ENCODE measurements at places on chromosomes 4 and X. TPM values are rescaled to one million over a fixed set of nuclear protein-coding genes. Genes with fewer than 3 reads are reported as not detected.

The NPNT gene
- polyA plus RNA-seq: 151 TPM

DNA sequence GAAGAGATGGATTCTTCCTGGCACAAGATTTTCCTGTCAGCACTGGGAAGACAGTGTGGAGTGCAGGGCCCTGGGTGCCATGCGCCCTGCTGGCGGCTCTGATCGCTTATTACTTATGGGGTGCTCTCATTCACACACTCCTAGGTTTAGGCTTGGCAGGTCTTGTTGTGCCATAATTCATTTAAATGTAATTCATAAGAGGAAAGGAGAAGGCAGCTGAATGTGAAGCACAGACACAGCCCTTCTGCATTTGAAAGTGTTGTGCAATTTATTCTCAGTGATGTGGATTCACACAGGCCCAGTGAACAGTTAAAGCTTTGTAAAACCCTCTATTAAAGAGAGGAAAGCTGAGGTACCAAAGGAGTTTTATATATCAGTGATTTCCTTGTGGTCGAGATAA, 249.7 kb downstream of the C4orf33 start:
- no peak for DNase-seq

DNA sequence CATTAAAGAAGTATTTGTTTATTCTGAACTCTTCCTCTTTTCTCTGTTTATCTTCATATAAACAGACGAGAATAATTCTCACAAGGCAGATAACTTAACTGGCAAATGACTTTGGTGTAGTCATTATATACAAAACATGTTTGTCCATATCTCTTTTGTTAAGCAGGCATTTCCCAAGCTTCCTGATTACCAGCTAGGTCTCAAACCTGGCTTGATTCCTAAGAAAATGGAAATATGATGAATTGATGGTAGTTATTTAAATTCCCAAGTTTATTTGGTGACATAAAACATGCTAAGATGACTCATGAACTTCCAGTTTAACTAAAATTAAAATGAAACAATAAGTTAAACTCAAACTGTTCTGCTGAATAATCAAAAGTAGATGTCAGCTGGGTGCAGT, 96.8 kb downstream of the ARSJ start:
- no peak for DNase-seq

- DNase-seq: no peak
Observed at GRCh38 chrX:110211340-110211739, 106.5 kb downstream of the AMMECR1 start.

DNA sequence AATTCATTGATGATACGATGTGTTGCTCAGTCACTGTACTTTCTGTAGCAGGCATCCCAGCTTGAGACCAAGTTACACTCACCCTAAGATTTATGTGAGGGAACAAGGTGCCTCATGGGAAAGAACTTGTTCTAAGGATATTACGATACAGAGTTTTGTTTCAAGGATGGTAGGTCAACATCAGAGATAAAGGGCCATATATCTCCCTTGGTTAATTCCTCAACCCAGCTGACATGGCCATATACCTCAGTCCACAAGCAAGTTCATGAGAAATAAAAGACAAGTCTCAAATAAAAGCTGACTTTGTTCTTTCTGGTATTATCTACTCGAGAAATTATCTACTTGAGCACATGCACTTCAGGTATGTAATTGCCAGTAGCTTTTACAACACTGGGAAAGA, 1535.9 kb upstream of the IGFBP7 start:
- DNase-seq: no peak

- DNase-seq: no peak
Observed at GRCh38 chr4:2080429-2081300, 21.5 kb downstream of the NAT8L start.

DNA sequence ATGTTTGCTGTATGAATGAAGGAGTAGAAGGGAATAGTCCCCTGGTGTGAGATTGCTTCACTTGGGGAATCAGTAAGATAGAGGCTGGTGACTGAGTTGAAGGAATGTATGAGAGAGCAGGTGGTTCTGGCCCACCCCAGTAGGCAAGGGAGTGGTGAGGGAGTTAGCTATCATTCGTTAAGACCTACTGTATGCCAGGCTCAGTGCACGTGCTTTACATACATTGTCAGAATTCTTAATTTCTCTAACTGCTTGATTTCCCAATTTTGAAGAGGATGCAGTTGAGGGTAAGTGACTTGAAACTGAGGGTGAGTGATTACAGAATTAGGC, 700 bp downstream of the VMA21 start:
- DNase-seq: no peak

The SAT1 gene
- 38.2 TPM for polyA plus RNA-seq

GRCh38 chr4:151198748-151199147, 78.2 kb upstream of the PRSS48 start:
- DNase-seq: no peak

The RBM47 gene
- polyA plus RNA-seq: 0.90 TPM

DNA sequence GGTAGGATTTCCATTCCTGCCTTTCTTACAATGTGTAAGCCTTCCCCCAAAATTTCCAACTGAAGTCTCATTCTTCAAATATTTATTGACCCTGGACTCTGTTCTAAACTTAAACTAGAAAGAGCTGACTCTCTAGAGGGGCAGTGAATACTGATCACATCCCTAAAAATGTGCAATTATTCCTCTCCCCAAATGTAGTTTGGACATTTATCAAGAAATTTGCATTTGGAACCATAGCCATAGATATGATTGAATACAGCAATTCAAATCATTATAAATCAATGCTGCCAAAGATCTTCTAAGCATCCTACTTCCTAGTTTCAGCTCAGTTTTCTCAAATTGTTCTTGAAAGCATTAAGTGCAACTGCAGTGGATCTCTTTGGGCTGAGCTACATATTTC, 525.7 kb downstream of the RAB28 start:
- no peak for DNase-seq

The RAB40AL gene
- polyA plus RNA-seq: not detected

DNA sequence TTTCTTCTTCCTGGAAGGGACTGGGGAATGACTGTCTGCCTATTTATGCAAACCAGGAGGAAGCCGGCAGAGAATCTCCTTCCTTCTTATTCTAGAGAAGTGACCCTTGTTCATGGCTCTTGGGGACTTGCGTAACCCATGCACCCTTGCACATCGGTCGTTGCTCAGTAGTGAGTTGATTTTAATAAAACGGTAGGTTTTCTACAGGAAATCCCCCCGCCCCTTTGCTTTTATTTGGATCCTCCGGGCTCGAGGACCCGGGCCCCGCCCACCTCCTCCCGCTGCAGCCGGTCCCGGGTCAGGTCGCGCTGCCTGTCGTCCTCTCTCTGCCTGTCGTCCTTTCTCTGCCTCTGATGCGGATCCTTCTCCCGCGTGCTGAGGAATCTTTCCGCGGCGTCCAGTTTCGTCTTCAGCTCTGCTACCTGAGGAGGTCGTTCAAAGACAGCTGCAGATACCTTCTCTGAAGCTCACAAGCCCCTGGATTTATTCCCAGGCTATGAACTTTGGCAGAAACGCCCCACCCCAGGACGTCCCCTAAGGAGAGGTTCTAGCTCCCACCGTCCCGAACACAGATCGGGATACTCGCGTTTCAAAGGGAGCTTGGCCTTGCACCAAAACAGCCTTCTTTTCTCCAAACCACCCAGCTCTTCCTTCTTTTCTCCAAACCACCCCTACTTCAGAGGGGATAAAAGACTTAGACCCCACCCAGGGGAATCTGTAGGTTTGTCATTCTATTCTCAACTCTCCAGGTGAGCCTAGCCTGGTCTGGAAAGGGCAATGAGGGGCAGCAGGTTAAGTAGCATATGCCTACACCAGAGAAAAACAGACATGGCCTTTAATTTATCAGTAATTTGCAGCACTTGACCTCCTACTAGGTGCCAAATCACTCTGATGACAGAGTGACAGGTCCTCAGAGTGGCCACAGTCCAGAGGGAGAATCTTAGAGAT, 7.0 kb downstream of the TNIP3 start:
- no peak for DNase-seq

GRCh38 chrX:100447655-100448397, 37.8 kb upstream of the PCDH19 start:
- DNase-seq: peak; percentile 38

GRCh38 chrX:25733148-25733547, 405.0 kb upstream of the MAGEB18 start:
- no peak for DNase-seq

GRCh38 chrX:38804432-38804681, 3.1 kb downstream of the MID1IP1 start:
- no peak for DNase-seq

DNA sequence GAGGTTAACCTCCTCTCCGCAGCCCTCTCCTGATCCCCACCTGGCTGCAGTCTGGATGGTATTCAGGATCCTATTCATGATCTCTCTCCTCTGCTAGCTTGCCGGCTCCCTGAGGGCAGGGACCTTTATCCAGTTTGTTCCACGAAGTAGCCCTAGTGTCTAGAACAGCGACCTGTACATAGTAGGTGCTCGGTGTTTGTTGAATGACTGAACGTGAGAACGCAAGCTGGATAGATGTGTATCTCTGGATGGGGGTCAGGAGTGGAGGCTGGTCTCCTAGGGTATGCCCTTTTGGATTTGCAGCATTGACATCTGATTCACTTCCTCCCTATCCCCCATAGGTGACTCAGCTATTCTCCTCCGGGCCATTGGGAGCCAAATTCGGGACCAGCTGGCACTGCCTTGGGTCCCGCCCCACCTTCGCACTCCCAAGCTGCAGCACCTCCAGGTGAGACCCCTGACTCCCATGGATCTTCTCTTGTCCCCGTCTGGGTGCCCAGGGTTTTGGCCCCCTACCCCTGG, 7.3 kb downstream of the CCDC22 start:
- no peak for DNase-seq

DNA sequence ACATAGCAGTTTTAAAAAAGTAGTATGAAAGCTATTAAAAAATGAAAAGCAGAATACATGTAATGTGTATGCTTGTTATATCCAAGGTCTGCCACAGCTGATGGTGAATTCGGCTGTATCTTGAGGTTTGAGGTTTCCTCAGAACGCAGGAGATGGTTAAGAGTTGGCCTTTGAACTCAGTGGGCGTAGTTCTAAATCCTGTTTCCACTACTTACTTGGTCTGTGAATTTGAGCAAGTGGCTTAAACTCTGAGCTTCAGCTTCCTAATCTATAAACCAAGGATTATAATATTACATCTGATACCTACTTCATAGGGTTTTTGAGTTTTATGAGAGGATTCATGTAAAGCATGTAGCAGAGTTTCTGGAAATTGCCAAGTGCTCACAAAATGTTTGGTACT, 125.2 kb downstream of the STIM2 start:
- DNase-seq: no peak

The VCX3A gene
- polyA plus RNA-seq: not detected

- peak; percentile 53 for DNase-seq
Observed at GRCh38 chr4:168587411-168588125, 90.7 kb downstream of the PALLD start.

The XK gene
- 8.9 TPM for polyA plus RNA-seq

Data from forelimb muscle (tissue), 1 donor.